IMR-90 (cell line): ENCODE measurements at places on chromosomes 5 and 9. TPM values are rescaled to one million over a fixed set of nuclear protein-coding genes. Genes with fewer than 3 reads are reported as not detected.

DNA sequence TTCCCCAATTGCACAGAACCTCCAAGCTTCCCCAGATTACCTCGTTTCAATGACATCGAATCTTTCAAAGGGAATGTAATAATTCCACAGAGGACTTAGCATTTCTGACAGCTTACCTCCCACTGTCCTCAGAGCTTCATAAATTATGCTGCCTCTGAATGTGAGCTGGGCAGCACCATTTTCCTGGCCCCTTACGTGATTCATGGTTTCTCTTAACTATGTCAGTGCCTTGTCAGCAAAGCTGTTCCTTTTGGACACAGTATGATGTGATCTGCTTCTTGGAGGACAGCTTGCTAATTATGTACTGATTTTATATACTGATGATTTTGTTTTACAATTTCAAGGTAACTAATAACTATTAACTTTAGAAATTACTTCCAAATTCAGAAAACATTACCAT is 27.7 kb upstream of the SSBP2 start:
- peak; percentile 48 for DNase-seq

DNA sequence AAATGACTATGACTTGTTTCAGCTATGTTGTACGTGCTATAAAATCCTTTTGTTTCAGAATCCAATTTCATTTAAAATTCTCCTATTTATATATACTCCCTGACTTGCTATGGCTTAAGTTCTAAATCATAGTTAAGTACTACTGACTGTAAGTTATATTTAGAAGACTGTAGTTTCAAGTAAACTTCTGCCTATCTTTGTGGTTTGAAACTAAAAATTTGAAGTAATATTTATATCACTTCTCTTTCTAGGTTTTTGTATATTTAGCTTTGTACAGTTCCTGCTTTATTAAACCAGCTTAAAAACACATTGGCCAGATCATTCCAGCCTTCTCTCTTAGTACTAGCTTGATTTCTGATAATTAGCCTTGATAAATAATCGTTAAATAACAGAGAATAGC is 196.3 kb downstream of the MLLT3 start:
- no peak for DNase-seq

GRCh38 chr9:136225366-136225747 is 20.3 kb downstream of the QSOX2 start:
- no peak for DNase-seq

GRCh38 chr9:34988218-34989002 is 1.1 kb upstream of the DNAJB5 start:
- no peak for DNase-seq

DNA sequence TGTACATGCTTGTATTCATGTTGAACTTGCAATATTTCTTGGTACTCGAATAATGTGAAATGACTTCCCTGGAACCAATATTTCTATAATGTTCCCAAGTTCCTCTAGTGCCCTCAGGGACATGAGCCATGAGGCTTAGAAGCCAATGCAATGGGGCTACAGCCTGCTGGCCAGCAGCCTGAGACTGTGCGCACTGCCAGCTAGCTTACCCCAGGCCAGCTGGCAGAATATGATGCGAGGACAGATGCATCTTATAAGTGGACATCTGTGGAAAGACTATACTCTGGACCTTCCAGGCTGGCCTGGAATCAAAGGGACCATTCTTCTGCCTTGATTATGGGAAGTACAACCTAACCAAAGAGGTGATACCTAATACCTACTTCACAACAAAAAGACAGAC is 1862.0 kb upstream of the ACO1 start:
- DNase-seq: no peak

GRCh38 chr5:77662635-77663034 is 24.1 kb upstream of the OTP start:
- DNase-seq: no peak

GRCh38 chr5:125756456-125756855 is 666.8 kb upstream of the GRAMD2B start:
- DNase-seq: peak; percentile 3

DNA sequence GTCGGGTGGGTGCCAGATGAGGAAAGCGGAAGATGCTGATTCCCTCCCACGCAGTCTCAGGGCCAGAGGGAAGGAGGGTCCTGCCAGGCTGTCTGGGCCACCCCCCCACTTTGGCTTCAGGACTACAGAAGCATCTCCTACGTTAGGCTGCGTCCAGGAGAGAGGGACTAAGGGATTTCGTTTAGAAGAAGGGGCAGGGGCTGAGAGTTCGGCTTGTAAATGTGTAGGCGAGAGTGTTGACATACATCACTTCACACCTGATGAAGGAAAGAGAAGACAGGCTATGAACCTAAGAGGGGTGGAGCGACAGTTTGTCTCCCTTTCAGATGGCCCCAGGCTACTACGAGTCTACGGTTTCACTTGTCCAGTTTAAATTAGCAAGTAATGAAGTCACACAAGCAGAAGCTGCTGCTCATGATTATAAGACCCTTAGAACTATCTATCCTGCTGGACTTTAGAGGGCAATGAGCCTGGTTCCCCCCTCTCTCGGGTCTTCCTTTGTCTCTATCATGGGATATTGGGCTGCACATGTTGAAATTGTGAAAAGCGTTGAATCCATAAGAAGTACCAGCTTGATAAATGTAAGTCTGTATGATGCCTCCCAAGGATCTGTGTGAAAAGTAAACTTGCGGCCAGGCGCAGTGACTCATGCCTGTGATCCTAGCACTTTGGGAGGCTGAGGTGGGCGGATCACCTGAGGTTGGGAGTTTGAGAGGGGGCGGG is 193.0 kb downstream of the AOPEP start:
- DNase-seq: peak; percentile 69

DNA sequence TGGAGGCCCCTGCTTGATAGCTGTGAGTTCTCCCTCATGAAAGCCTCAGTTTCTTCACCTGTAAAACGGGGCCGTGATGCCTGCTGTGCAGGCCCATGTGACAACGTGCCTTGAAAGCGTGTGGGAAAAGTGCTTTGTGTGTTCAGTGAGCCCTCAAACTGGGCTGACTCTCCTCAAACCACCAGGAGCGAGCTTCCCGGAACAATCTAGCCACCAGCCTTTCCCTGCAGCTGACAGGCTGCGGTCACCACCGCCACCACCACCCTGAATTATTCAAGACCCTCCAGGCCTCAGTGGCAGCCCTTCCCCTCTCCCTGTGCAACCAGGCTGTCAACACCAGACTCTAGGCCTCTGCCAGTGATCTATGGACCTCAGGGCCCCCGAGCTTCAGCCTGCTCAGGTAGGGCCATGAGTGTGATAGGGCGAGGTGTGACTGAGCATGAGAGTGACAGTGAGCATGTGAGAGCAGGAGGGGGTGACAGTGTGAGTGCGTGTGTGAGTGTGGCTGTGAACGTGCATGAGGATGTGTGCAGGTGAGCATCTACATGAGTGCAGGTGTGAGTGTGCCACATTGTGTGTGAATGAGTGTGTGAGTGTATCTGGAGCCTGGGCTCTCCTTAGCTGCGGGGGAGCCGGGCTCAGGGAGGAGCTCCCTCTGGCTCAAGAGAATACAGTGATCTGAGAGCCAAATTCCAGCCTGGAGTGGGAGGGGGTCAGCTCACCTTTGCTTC is 53.3 kb upstream of the PSD2 start:
- no peak for DNase-seq

DNA sequence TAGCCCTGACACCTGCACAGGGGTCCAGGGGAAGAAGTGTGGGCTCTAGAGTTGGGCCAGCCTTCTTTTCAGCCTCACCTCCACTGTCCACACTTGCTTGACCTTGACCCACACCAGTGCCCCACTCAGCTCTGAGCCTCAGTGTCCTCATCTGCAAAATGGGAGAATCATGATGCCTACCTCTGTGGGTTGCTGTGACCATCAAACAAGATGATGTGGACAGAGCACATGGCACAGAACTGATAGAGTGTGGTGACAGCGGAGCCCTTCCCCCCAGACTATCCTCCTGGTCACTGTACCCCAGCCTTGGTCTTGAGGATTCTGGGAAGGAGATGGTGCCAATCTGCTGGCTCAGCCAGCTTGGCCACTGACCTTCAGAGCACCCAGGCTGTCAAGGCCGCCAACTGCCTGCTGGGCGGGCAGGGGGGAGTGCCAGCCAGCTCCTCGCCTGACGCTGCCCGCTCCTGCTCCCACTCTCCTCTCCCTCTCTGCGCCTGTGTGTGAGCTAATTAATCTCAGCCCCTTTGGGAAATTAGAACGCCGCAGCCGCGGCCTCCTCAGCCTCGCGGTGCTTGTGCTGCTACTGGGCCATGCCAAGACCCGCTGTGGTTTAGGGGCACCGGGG is 16.7 kb downstream of the CXXC5 start:
- DNase-seq: no peak

DNA sequence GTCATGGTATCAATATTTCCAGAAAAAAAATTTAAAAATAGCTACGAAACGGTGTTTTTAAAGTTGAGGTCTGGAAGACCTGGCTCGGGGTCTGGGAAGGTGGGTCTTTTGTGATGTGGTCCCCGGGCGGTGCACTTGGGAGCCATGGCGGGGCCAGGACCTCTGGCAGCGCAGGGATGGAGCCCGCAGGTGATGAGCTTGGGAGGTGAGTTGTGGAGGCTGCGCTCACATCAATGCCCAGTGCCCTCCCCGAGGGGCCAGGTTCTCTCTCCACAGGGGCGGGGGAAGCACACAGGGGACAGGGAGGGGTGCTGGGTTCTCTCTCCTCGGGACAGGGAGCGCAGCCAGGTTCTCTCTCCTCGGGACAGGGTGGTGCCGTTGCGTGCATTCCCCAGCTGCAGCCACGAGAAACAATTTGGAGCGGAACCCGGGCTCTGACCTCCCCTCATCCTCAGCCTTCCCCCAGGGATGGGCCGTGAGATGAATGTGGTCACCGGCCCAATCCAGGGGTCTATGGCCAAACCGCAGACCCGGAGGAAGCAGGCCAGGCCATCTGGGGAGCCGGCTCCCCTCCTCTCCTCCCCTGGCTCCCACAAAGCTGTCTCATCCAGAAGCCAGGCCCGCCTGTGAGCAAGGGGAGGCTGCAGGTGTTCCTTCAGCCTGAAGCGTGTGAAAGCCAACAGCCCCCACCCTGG is 25.8 kb downstream of the DBH start:
- DNase-seq: no peak

DNA sequence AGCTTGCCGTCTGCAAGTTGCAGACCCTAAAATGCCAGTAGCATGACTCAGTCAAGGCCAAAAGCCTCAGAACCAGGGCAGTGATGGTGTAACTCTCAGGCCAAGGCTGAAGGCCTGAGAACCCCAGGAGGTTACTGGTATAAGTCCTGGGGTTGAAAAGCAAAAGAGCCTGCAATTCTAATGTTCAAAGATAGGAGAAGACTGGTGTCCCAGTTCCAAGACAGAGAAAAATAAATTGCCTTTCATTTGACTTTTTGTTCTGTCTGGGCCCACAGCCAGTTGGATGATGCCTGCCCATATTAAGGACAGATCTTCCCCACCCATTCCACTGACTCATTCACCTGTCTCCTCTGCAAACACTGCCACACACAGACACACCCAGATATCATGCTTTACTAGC is 673.2 kb downstream of the CDH18 start:
- no peak for DNase-seq

Gene PCDHAC2
- not detected in 2 replicates for total RNA-seq

Gene FOXD4
- total RNA-seq: 0.18 TPM in 1 of 2 replicates, not detected in the other

Gene PKD2L2
- total RNA-seq: not detected in 2 replicates
